ENCODE measurements at places on chromosomes 2 and 18.

- no peak for DNase-seq
Observed at GRCh38 chr18:14942275-14942674, 194.3 kb downstream of the ANKRD30B start.

- no peak for DNase-seq
Observed at GRCh38 chr18:12428923-12429322, 21.2 kb downstream of the PRELID3A start.

GRCh38 chr2:129782633-129782990, 196.9 kb upstream of the RAB6C start:
- no peak for DNase-seq

DNA sequence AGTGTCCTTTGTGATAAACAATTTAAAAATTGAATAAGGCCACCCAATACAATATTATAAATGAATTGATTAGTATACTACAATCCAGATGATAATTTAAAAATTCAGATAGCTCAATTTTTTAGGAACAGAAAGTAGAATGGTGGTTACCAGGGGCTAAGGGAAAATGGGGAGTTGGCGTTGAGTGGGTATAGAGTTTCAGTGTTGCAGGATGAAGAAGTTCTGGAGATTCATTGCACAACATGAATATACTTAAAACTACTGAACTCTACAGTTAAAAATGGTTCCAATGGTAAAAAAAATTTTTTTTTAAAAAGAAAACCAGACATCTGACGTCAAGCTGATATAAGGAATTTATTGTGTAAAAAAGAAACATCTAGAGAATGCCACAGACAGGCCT, 20.9 kb downstream of the SLC39A6 start:
- DNase-seq = no peak

GRCh38 chr18:23196119-23197007, 61.1 kb downstream of the CABLES1 start:
- DNase-seq = no peak

GRCh38 chr18:73893880-73894279, 253.8 kb downstream of the FBXO15 start:
- no peak for DNase-seq

- no peak for DNase-seq
Observed at GRCh38 chr18:73458186-73458964, 590.6 kb upstream of the NETO1 start.

- DNase-seq = no peak
Observed at GRCh38 chr2:232876978-232877441, 6.9 kb downstream of the SNORC start.
